ENCODE measurements at places on chromosomes 1 and 21.

- DNase-seq = no peak
Observed at GRCh38 chr1:99919220-99919619, 50.6 kb upstream of the SLC35A3 start.

- no peak for DNase-seq
Observed at GRCh38 chr21:34997294-34997693, 51.8 kb downstream of the RUNX1 start.

- DNase-seq = no peak
Observed at GRCh38 chr1:66415281-66415680, 118.7 kb upstream of the SGIP1 start.

DNA sequence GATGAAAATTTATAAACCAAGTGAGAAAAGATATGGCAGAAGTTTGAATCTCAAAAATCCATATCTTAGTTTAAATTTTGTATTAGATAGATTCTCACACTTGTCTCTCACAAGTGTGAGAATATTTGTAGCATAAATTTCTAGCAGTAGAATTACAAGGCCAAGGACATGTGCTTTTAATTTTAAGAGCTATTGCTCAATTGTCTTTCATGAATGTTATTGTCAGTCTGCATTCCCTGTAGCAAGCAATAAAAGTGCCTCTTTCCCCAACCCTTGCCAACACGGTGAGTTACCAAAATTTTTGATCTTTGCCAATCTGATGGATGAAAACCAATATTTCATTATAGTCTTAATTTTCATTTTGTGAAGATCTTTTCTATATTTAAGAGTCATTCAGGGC is 64.0 kb downstream of the CTH start:
- no peak for DNase-seq

GRCh38 chr21:38986406-38986805 is 180.7 kb downstream of the ETS2 start:
- no peak for DNase-seq

GRCh38 chr1:111597426-111597825 is 22.2 kb upstream of the RAP1A start:
- DNase-seq = no peak

DNA sequence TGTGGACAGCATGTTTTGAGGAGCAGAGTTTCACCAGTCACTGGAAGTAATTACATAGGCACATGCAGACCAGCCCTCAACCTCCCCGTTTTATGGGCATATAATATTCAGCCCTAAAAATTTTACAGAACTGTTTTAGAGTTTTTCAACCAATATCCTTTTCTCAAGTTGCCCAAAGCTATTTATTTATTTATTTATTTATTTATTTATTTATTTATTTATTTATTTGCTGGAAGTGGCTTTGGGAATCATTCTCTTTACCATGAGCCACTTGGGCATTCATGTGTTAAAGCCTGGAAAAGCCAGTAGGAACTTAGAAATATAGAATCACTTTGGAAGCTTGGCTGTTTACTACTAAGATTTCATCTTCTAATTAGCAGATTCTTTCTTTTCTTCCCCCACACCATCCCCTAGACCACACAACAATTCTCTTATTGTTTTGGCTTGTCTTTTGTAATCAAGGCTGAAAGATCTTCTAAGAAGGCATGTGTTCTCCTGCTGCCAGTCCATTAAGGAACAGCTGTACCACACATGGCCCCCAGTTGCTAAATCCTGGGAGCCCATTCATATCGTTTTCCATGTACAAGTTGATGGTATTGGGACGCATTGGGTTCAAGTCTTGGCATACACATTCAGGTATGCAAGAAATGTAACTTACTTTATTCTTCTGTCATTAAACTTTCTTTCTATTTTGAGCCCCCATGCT is 220.0 kb downstream of the PAPPA2 start:
- DNase-seq = no peak

GRCh38 chr1:75559800-75560199 is 51.1 kb downstream of the SLC44A5 start:
- no peak for DNase-seq

DNA sequence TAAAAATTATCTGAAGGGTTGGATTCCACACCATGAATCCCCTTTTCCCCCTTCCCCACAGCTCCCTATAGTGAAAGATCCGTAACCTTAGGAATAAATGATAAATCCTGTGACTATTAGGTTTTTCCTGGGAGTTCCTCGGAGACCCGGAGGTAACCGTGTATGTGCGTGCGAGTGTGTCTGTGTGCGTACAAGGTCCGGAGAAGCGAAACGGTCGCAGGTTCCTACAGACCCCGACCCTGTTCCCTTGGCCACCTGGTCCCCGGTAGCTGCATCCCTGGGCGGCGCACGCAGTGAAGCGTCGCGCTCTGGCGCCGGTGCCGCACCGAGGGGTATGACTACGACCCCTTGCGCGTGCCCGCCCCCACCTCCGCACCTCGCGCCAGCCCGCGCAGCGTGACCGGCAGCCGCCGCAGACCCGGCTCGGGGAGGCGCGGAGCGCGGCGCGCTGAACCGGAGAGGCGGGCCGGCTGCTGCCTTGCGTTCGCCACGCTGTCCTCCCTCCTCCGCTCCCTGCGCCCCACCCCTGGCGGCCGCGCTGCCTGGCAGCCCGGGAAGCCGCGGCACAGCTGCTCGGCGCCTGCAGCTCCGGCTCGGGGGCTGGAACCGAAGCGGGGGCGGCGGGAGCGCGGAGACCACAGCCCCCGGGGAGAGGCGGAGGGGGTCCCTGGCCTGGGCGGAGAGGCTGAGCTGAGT is at the start of gene AK5:
AK5 (plus strand) TSS at position 529 of the 696 bp plus-strand sequence. CDS start 295 bp downstream, outside the sequence.
- DNase-seq = no peak

Measured in amniotic stem cell (primary cell).